ENCODE measurements at places on chromosomes 11 and 22.

GRCh38 chr22:19483481-19484244, 3.9 kb downstream of the CDC45 start:
- DNase-seq = no peak

GRCh38 chr11:86335131-86335767, 33.2 kb downstream of the HIKESHI start:
- DNase-seq = no peak

- no peak for DNase-seq
Measured at GRCh38 chr22:46175631-46176030, 25.3 kb downstream of the PPARA start.

- no peak for DNase-seq
Measured at GRCh38 chr11:94574193-94574961, 7.2 kb downstream of the PIWIL4 start.

GRCh38 chr11:113603277-113604059, 102.6 kb downstream of the TMPRSS5 start:
- DNase-seq = peak; percentile 23

DNA sequence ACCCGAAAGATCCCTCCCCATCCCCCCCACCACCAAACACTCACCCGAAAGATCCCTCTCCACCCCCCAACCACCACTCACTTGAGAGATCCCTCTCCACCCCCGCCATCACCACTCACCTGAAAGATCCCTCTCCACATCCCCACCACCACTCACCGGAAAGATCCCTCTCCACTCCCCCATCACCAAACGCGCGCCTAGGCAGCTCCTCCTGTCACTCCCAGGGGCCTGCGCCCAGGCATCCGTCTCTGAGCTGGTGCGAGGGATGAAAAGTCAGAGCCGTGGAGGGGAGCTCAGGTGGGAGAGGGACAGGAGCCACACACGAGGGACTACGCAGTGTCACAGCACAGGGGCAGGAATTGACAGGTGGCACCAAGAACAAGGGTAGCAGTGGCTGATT, 11.5 kb downstream of the KIAA0930 start:
- DNase-seq = no peak

DNA sequence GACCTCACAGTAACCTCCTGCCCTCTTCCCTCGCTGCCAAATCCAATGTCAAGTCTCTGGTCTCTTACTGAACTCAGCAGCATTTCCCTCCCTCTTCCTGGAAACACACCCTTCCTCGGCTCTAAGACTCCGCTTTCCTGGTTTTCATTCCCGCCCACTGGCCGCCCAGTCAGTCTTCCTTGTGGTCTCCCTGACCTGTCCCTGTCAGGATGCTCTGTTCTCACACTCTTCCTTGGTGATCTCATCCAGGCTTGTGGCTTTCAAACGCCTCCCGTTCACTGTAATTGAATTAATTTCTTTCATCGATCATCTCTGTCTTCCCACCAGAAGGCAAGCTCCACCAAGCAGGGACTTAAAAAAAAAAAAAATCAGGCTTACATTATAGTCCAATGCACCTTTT, 33.5 kb downstream of the MYO18B start:
- no peak for DNase-seq

GRCh38 chr11:131481303-131481702, 110.9 kb downstream of the NTM start:
- DNase-seq = no peak

- no peak for DNase-seq
Measured at GRCh38 chr11:119427279-119427678, 4.3 kb upstream of the THY1 start.

DNA sequence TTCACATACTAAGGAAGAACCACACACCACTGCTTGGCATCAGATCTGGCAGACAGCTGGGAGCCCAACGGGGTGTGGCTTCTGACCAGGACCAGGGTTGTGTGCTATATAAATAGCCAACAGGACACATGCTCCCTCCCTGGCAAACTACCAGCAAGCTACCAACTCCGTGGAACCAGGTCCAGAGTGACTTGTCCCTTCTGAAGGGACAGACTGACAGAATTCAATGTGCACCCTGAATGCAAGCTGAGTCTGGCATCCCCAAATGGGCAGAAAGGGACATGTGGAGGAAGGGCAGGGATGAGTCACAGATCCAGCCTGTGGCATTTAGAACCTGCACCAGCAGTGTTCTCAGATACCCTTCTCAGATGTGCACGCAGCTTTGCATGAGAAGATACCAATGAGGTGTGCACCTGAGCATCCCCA, 92.9 kb downstream of the MICAL3 start:
- no peak for DNase-seq

DNA sequence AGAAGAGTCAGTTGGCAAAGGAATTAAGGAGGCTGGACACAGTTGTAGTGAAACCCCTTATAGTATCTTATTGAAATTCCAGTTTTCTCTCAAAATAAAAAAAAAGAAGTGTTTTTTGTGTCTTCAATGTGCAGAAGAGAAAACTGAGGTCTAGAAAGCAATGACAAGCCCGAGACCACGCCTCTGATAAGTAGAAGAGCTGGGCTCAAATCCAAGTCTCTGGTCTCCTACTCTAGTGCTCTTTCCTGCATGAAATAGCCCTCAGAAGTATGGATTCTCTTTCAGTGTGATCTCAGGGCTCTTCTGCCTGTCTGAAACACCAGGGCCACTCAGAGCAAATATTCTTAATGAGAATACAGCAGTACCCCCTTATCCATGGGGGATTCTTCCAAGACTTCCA, 200.9 kb downstream of the KIF18A start:
- no peak for DNase-seq

DNA sequence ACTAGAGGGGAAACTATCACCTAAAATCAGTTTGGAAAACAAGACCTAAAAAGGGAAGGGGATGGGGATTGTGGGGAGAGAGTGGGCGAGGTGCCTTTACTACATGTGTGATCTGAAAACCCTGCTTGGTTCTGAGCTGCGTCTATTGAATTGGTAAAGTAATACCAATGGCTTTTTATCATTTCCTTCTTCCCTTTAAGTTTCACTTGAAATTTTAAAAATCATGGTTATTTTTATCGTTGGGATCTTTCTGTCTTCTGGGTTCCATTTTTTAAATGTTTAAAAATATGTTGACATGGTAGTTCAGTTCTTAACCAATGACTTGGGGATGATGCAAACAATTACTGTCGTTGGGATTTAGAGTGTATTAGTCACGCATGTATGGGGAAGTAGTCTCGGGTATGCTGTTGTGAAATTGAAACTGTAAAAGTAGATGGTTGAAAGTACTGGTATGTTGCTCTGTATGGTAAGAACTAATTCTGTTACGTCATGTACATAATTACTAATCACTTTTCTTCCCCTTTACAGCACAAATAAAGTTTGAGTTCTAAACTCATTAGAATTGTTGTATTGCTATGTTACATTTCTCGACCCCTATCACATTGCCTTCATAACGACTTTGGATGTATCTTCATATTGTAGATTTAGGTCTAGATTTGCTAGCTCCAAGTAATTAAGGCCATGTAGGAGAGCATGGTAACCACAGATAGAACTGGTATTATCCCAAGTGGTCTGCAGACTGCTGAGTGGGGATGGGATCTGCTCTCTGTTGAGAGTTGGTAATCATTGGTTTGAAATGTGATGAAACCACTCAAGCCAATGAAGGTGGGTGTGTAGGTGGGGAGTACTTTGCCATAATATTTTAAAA, 3.6 kb downstream of the NEAT1 start:
- no peak for DNase-seq

DNA sequence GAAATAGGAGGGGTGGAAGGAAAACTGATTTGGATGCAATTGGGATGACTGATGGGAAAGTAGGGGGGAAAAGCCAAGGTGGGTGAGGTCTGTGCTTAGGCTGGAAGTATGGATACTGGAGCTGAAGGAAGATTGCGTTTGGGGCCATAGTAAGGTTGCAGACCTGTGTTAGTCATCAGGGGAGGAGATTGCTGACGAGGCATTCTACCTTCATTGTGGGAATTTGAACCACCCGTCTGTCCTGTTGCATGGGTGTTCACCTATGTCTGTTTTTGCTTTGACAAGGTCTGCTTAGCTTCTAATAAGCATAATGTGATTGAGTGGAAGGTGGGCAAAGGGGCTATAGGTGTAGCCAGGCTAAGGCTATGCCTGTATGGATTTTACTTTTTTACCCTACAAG, 323.8 kb downstream of the BLID start:
- no peak for DNase-seq

- DNase-seq = no peak
Measured at GRCh38 chr11:19370100-19370861, 129.5 kb upstream of the E2F8 start.

GRCh38 chr11:125903711-125904659, at the start of gene DDX25:
Gene DDX25 (plus strand): TSS chr11:125904508. CDS start chr11:125904518, 10 bp downstream.
- no peak for DNase-seq

DNA sequence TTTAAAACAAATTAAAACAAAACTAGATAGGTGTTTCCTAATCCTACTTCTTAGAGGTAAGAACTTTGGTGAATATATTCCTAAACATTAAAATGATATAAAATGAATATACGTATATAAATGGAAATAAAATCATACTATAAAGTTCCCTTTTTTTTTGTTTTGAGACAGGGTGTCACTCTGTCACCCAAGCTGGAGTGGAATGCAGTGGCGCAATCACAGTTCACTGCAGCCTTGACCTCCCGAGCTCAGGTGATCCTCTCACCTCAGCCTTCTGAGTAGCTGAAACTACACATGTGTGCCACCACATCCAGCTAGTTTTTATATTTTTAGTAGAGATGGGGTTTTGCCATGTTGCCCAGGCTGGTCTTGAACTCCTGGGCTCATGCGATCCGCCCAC, 44.9 kb downstream of the NPAT start:
- DNase-seq = no peak

DNA sequence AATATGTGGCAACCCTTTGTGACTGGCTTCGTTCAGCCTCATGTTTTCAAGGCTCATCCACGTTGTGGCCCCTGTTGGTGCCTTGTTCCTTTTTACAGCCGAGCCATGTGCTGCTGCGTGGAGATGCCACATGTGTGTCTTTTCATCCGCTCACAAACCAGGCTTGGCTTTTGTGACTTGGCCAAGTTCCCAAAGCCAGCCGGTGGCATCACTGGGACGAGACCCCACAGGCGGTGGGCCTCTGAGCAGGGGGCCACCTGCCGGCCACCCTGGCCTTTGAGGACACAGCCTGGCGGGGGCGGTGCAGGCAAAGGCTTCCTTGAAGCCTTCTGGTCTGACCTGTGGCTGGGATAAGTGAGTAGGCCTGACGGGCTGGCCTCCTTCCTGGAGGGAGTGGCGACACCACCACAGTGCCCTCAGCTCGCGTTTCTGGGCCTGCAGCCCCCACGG, 10.5 kb downstream of the GRK2 start:
- DNase-seq = no peak

DNA sequence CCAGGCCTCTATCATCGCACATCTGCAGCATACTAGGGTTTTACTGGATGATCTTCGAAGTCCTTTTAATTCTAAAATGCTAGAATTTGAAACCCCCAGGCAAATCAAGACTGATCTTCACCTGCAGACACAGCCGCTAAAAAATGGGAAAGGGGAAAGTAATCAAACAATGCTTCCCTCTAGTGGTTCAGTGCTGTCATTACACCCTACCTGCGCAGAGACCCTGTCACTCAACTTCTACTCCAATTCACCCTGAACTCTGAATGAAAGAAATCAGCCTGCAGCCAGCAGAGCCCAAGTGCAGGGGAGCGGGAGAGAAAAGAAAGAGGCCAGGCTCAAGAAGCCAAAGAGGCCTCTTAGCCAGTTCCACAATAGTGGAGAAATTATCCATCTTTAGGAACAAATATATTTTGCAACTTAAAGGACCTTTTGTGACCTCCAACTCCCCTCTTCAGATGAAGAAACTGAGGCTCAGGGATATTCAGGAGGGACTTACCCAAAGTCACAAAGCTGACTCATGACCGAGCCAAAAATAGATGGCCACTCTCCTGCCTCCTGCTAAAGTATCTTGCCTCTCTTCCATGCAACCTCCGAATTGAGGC, 33.0 kb downstream of the SERGEF start:
- DNase-seq = no peak

GRCh38 chr11:69293819-69294505, at the start of gene MYEOV:
Gene MYEOV (plus strand): TSS chr11:69294155. CDS start chr11:69295355, 1,200 bp downstream.
- no peak for DNase-seq

DNA sequence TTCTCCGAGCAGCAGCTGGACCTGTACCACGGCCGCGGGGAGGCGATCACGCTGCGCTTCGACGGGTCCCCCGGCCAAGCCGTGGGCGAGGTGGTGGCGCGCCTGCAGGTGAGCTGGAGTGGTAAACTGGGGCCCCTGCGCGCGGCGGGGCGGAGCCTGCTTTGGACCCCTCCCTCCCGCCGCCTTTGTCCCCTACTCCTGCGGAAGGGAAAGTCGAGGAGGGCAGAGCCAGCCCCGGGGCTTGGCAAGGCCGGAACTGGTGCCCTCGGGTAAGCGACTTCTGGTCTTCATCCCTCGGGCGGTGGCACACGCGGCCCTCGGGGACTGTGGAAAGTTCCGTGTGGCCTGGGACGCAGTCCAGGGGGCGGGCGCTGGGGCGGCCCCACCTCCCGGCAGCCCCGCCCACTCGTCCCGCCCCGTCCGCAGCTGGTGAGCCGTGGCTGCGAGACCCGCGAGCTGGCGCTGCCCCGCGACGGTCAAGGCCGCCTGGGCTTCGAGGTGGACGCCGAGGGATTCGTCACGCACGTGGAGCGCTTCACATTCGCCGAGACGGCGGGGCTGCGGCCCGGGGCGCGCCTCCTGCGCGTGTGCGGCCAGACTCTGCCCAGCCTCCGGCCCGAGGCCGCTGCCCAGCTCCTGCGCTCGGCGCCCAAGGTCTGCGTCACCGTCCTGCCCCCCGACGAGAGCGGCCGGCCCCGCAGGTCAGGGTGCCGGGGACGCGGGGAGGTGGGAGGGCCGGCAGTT, 9.2 kb downstream of the SIPA1 start:
- DNase-seq = no peak

DNA sequence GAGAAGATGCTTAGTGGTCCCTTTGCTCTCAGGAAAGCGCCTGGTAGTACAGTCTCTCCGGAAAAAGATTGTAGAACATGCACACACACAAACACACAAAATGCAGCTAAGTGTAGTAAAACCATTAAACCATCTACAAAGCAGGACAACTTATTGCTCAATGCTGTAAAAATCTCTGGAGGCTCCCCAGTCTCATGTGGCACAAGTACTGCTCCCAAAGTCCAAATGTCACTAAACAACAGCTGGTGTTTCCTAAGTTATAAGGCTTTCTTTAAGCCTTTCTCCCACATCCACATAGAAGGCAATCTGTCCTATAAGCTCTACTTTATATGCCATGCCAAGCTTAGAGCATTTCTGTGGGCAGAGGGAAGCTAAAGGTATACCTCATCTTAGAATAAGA, 32.9 kb downstream of the CDON start:
- DNase-seq = no peak

DNA sequence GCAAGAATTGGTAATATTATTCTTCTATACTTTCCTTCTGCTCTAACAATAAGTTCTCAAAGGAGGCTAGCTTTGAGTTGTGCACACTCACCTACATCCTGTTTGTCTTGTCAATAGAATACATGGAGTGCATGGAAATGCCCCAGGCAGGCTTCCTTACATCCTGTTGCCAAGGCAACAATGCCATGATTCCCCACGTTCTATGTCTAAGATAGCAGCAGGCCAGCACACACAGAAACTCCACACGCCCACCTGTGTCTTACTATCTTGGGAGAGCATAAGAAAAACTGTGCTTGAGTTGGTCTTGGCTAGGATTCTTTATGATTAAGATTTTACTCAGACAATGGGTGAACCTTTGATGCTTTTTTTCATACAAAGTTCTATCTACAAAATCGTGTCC, 379.2 kb downstream of the AASDHPPT start:
- no peak for DNase-seq
